ENCODE measurements at places on chromosomes 5 and 9. TPM values are rescaled to one million over a fixed set of nuclear protein-coding genes. Genes with fewer than 3 reads are reported as not detected.

Gene SWI5
- total RNA-seq, result 25.7 TPM

Gene OR1J2
- 0.68 TPM for total RNA-seq

Gene RAB14
- total RNA-seq, result 28.2 TPM

Gene ZNF608
- 20.4 TPM for total RNA-seq

Gene SELENOP
- 306 TPM for total RNA-seq

Gene STK10
- 12.5 TPM for total RNA-seq

Gene FGF1
- total RNA-seq, result 3.9 TPM

- H3K4me3 ChIP-seq, result no peak overlapping the region
- H3K27me3 ChIP-seq, result no peaks in the 10 kb centered on the region
- H3K27ac ChIP-seq, result no peak overlapping the region
Observed at GRCh38 chr5:56596155-56596554, 219.2 kb upstream of the MAP3K1 start.

GRCh38 chr5:68545636-68546295 is 330.2 kb downstream of the PIK3R1 start:
- no peaks in the 10 kb centered on the region for H3K36me3 ChIP-seq
- peak overlapping the region; percentile 53 for H3K27ac ChIP-seq
- no peak for DNase-seq
- peaks cover 18% of the 10 kb centered on the region for H3K4me1 ChIP-seq

DNA sequence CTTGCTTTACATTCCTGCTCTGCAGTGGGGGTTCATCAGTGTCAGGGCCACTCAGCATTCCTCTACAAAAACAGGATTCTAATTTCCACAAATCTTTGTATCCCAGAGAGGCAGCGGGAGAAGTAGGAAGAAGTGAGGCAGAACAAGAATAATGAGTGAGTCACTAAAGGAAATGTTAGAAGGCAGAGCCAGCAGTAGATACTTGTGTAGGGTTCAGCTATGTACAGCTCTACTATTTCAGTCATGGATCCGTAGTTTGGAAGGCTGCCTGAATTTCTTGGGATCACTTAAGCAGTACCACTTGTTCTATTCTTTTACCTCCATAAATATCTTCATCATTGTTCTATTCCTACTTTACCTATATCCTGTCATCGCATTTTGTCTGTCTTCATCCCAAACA is 246.3 kb upstream of the TLE4 start:
- H3K4me1 ChIP-seq, result no peaks in the 10 kb centered on the region
- DNase-seq, result no peak
- H3K27me3 ChIP-seq, result no peaks in the 10 kb centered on the region
- H3K4me3 ChIP-seq, result no peak overlapping the region

- H3K27me3 ChIP-seq, result no peaks in the 10 kb centered on the region
- H3K36me3 ChIP-seq, result no peaks in the 10 kb centered on the region
- H3K4me1 ChIP-seq, result peaks cover 11% of the 10 kb centered on the region
Observed at GRCh38 chr5:149181732-149182131, 40.4 kb downstream of the ABLIM3 start.

DNA sequence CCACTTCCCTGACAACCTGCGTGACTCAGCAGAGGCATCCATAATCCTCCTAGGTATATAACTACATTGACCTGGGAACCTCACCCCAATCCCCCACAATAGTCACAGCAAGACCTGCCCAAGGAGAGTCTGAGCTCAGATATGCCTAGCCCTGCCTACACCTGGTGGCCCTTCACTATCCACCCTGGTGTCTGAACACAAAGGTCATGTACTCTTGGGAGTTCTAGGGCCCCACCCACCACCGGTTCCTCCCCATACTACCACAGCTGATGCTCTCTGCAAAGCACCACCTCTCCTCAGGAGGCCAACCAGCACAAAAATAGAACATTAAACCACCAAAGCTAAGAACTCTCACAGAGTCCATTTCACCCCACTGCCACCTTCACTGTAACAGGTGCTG is 34.8 kb upstream of the CARTPT start:
- H3K4me1 ChIP-seq, result no peaks in the 10 kb centered on the region
- no peak for DNase-seq
- no peak overlapping the region for H3K4me3 ChIP-seq
- H3K36me3 ChIP-seq, result no peaks in the 10 kb centered on the region

GRCh38 chr5:10031817-10032216 is 217.9 kb downstream of the ATPSCKMT start:
- no peak for DNase-seq
- H3K36me3 ChIP-seq, result no peaks in the 10 kb centered on the region
- no peak overlapping the region for H3K4me3 ChIP-seq
- H3K27ac ChIP-seq, result no peak overlapping the region

- no peak overlapping the region for H3K4me3 ChIP-seq
- peaks cover 73% of the 10 kb centered on the region for H3K4me1 ChIP-seq
- H3K27ac ChIP-seq, result peak overlapping the region; percentile 94
- no peaks in the 10 kb centered on the region for H3K27me3 ChIP-seq
- DNase-seq, result no peak
Observed at GRCh38 chr5:149780043-149780737, 50.1 kb downstream of the PPARGC1B start.

GRCh38 chr5:178250263-178250662 is 17.7 kb upstream of the PHYKPL start:
- no peaks in the 10 kb centered on the region for H3K27me3 ChIP-seq
- no peak for DNase-seq
- H3K4me1 ChIP-seq, result no peaks in the 10 kb centered on the region

- H3K27me3 ChIP-seq, result peaks cover 8% of the 10 kb centered on the region
- DNase-seq, result no peak
- H3K27ac ChIP-seq, result no peak overlapping the region
Observed at GRCh38 chr9:132518626-132519025, 63.8 kb upstream of the BARHL1 start.

- DNase-seq, result no peak
- H3K27me3 ChIP-seq, result no peaks in the 10 kb centered on the region
- peak overlapping the region; percentile 35 for H3K27ac ChIP-seq
Observed at GRCh38 chr9:95764533-95765319, 110.8 kb upstream of the ERCC6L2 start.

GRCh38 chr9:68678430-68678829 is 26.6 kb upstream of the PIP5K1B start:
- H3K27me3 ChIP-seq, result peaks cover 7% of the 10 kb centered on the region
- DNase-seq, result no peak
- H3K36me3 ChIP-seq, result no peaks in the 10 kb centered on the region

GRCh38 chr5:141517880-141518617 is 29.2 kb downstream of the PCDHGC5 start:
- H3K27me3 ChIP-seq, result no peaks in the 10 kb centered on the region
- peak overlapping the region; percentile 2 for H3K27ac ChIP-seq
- no peaks in the 10 kb centered on the region for H3K36me3 ChIP-seq
- no peak for DNase-seq

DNA sequence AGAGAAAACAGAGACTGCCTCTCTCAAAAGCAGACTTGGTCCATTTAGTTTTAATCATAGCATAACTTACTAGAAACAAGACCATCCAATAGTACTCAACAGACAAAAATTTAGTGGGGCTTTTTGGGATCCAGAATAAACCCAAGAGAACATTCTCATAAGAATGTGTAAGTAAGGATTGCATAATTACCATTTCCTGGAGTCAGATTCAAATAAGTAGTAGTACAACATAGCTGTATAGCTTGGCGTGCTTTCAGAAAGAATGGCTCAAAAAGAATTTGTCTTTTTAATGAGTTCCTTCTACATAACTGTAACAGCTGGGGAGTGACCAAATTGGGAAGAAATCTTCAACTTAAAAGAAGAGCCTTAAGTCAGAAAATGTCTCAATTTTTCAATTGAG is 145.4 kb downstream of the DENND1A start:
- no peak overlapping the region for H3K27ac ChIP-seq
- H3K36me3 ChIP-seq, result no peaks in the 10 kb centered on the region
- H3K4me1 ChIP-seq, result no peaks in the 10 kb centered on the region
- DNase-seq, result no peak
- H3K27me3 ChIP-seq, result no peaks in the 10 kb centered on the region

DNA sequence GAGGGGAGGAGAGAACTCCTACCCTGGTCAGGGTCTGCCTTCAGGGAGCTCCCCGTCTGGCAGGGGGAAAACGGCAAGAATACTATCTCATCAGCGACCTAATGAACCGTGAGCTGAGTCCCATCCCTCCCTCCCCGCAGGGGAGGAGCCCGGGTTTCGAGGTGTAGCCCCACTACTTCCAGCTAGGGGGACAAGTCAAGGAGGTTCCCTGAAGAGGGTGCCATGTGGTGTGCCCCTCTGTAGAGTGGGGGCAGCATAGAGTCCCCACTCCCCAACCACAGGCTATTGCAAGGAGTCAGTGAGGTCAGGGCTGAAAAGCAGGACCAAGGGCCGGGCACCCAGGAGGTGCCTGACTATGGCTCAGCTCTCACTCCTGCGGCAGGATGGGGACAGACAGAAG is 50.9 kb upstream of the RXRA start:
- H3K27ac ChIP-seq, result no peak overlapping the region
- no peaks in the 10 kb centered on the region for H3K4me1 ChIP-seq
- no peak overlapping the region for H3K4me3 ChIP-seq
- DNase-seq, result no peak

DNA sequence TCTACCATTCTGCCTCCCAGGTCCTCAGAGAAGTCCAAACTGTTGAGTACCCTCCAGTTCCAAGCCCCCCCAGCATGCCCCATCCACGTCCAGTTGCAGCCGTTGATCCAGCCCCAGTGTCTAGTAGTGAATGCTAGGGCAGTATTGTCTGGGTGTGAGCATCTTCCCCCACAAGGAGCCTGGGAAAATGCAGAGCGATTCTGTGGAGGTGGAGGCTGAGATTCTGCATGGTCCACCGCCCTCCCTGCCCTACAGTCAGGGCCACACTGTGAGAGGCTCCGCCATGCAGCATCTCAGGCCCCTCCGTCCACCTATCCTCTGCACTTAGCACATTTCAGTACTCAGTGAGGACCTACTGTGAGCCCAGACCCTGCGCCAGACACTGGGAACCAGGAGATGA is 135.9 kb downstream of the GABBR2 start:
- no peaks in the 10 kb centered on the region for H3K4me1 ChIP-seq
- H3K36me3 ChIP-seq, result no peaks in the 10 kb centered on the region
- H3K27ac ChIP-seq, result no peak overlapping the region
- DNase-seq, result no peak
- H3K4me3 ChIP-seq, result no peak overlapping the region

DNA sequence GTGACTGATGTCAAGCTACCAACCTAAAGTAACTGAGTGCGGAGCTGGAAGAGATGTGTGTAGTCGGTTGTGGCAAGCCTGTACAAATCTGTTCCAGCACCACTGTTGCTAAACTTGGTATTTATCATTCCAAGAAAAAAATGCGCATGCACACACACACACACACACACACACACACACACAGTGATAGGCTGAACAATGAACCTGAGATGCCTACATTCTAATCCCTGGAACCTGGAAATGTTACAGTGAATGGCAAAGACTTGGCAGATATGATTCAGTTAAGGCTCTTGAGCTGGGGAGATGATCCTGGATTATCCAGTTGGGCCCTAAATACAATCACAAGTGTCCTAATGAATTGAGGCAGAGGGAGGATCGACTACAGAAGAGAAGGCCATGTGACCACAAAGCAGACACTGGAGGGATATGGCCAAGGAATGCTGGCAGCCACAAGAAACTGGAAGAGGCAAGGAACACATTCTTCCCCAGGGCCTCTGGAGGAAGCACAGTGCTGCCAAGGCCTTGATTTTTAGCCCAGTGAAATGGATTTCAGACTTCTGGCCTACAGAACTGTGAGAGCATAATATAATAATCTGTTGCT is 49.7 kb upstream of the LHFPL2 start:
- peak; percentile 82 for DNase-seq
- peak overlapping the region; percentile 27 for H3K27ac ChIP-seq
- no peak overlapping the region for H3K4me3 ChIP-seq
- H3K27me3 ChIP-seq, result no peaks in the 10 kb centered on the region
- peaks cover 13% of the 10 kb centered on the region for H3K4me1 ChIP-seq

- no peak overlapping the region for H3K4me3 ChIP-seq
- H3K27ac ChIP-seq, result no peak overlapping the region
- no peaks in the 10 kb centered on the region for H3K27me3 ChIP-seq
- peaks cover 23% of the 10 kb centered on the region for H3K36me3 ChIP-seq
Observed at GRCh38 chr5:179973391-179973790, 65.7 kb upstream of the TBC1D9B start.

DNA sequence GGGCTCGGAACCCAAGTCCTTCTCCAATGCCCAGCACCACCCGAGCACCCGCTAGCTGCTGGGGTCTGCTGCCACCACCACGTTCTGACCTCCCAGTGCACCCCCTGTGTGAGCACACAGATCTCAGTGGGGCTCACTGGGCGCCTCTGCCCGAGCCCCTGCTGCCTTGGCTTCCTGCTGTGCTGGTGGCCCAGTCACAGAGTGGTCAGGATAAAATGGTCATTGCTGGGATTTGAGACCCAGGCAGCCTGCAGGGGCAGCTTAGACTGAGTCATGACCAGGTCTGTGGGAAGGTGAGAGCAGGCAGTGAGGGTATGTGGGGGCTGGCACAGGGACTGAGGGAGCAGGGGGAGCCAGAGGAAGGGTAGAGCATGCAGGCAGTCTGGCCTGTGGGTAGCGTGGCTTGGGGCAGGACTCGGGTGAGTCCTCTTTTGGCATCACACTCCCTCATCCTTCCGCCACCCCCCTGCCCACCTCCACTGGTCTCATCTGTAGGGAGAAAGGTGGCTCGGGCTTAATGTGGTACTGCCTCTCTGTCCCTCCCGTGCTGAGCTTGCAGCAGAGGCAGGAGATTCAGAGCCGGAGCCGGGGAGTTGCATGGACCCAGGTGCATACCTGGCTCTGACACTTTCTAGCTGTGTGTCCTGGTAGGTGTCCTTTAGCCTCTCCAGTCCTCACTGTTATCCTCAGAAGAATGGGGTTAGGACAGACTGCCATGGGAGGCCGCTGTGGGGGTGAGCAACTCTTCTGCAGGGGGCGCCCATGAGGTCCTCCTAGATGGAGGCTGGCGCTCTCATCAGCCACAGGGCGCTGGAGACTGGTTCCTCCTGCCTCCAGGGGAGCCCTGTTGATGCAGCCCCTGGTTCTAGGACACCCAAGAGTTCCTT is 32.1 kb downstream of the USP20 start:
- H3K27me3 ChIP-seq, result no peaks in the 10 kb centered on the region
- peaks cover 23% of the 10 kb centered on the region for H3K36me3 ChIP-seq
- DNase-seq, result no peak
- H3K27ac ChIP-seq, result no peak overlapping the region
- no peak overlapping the region for H3K4me3 ChIP-seq
- H3K4me1 ChIP-seq, result no peaks in the 10 kb centered on the region

DNA sequence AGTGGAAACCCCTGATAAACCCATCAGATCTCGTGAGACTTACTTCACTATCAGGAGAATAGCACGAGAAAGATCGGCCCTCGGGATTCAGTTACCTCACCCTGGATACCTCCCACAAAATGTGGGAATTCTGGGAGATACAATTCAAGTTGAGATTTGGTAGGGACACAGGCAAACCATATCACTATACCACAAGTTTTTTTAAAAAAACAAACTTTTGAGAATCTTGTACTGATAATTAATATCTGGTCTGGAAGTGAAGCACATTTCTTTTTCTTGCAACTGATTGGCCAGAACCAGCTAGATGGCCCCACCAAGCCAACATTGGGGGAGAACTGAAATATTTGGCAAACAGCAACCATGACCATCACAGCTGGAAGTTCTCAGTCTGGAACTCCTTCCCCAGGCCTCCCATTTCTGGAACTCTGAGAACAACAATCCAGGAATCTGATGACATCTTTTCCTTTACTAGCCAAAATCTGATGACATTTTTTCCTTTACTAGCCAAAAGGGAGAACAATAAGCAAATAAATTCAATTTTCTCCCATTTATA is 51.8 kb upstream of the CDKN2B start:
- H3K36me3 ChIP-seq, result no peaks in the 10 kb centered on the region
- DNase-seq, result peak; percentile 70
- H3K4me3 ChIP-seq, result no peak overlapping the region
